8988T (cell line): ENCODE measurements at places on chromosomes 4 and X.

- DNase-seq: no peak
These were observed 7.6 kb upstream of the PRRG3 start for GRCh38 chrX:151687635-151688034.

GRCh38 chr4:104589264-104589868 lies 94.7 kb upstream of the CXXC4 start:
- DNase-seq: no peak

DNA sequence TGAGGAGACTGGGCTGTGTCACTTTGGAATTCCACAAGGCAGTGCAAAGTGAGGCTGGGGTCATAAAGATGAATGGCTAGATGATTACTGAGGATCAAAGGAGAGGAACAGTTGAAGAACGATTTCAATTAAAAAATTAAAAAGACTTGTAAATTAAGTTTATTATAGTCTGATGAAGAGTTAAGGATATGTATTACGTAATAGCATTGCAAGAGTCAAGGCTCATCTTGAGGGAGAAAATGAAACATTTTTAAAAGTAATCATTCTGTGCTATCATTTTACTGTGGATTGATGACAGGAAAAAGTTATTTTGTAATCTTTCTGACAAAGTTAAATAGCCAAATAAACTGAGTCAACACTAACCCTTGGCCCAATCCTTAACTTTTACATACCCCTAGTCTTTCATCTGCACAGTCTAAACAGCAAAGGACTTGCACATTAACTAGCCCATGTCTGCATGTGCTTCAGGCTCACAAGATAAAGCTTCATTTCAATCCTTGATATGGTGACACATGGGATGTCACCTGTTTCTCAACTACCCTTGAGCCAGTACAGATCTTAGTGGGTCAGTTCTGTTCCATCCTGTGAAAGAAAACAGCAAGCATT lies 465.5 kb upstream of the CTSO start:
- DNase-seq: no peak

DNA sequence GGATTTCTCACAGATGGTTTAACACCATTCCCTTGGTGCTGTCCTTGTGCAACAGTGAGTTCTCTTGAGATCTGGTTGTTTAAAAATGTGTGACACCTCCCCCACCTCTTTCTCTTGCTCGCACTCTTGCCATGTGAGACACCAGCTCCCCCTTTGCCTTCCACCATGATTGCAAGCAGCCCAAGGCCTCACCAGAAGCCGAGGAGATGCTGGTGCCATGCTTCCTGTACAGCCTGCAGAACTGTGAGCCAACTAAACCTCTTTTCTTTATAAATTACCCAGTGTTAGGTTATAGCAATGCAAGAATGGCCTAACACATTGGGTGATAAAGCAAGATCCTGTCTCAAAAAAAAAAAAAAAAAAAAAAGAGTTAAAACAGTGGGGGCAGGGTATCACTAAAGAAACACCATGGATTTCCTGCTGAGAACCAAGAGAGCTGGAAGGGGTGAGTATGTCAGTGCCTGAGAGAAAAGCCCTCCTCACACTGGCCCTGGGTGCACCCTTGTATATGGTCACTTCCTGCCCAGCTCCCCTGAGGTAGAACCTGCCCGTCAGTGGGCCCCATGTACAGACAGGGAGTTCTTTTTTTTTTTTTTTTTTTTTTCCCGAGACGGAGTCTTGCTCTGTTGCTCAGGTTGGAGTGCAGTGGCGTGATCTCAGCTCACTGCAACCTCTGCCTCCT lies 46.4 kb downstream of the APOO start:
- no peak for DNase-seq

DNA sequence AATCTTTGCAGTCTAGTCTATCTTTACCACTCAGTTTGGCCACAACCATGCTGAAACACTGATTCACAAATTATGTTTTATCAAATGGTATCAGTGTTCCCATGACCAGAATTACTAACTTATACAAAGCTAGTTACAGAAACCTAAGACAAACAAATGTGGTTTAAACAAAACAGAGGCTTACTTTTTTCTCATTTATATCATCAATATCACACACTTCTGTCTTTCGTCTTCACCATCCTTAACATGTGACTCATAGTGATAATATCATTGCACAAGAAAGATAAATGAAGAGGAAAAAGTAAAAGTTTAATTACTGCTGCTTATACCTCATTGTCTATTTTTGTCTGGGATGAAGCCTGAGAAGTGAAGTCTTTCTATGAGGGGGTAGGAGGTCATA lies 406.6 kb downstream of the PCDH10 start:
- no peak for DNase-seq

GRCh38 chrX:8037593-8038348 lies 110.6 kb upstream of the PNPLA4 start:
- DNase-seq: no peak

GRCh38 chr4:169260217-169260866 lies 10.4 kb downstream of the SH3RF1 start:
- no peak for DNase-seq

DNA sequence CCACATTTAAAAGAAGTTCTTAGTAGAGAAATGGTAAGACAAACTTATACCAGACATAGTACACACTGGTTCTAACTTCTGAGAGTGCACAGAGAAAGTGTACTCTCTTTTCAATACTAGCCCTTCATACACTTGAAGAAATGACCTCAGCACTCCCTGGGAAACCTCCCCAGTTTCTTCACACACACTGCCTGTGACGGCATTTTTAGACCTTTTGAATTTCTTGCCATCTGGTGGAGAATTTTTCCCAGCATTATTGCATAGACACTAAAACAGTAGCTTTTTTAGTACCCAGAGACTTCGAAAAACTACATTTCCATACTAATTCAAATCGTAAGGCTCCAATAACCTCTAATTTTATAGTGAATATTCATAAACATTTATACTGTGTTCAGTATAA lies 341.6 kb upstream of the MAOA start:
- no peak for DNase-seq

DNA sequence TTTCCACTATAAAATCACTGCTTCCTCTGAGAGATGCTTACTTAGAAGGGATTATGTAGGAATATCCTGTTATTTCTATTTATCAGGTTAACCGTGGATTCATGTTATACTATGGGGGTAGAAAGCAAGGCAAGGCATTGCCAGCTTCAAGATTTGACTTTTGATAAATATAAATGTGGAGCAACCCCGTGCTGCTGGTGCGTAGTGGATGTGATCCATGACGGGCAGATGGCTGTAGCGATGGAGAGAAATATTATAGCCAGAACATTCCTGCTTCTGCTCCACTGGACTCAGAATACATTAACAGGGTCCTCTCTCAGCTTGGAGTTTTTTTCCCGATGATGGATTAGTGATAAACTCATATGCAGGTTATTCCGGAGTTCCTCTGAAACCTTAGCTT lies 157.6 kb downstream of the TENM3 start:
- no peak for DNase-seq

GRCh38 chrX:49176421-49177326 lies 5.0 kb downstream of the PLP2 start:
- no peak for DNase-seq

DNA sequence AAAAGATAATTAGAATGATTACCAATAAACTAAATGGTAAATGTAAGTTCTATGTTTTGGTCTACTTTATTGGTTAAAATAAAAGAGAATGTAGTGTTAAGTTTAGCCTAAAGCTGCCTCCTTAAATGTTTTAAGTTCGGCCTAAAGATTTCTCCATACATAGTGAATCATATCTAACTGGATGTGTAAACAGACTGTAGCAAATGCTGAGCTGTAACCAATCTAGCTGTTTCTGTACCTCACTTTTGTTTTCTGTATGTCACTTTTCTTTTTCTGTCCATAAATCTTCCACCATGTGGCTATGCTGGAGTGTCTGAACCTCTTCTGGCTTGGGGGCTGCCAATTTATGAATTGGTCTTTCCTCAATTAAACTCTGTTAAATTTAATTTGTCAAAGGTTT lies 121.2 kb downstream of the TBCK start:
- no peak for DNase-seq

- no peak for DNase-seq
These were observed 45.6 kb downstream of the SH3RF1 start for GRCh38 chr4:169225058-169225751.

- DNase-seq: no peak
These were observed 228.5 kb upstream of the RASGEF1B start for GRCh38 chr4:81700189-81700588.

- no peak for DNase-seq
These were observed 191.2 kb downstream of the RRAGB start for GRCh38 chrX:55908661-55909212.

DNA sequence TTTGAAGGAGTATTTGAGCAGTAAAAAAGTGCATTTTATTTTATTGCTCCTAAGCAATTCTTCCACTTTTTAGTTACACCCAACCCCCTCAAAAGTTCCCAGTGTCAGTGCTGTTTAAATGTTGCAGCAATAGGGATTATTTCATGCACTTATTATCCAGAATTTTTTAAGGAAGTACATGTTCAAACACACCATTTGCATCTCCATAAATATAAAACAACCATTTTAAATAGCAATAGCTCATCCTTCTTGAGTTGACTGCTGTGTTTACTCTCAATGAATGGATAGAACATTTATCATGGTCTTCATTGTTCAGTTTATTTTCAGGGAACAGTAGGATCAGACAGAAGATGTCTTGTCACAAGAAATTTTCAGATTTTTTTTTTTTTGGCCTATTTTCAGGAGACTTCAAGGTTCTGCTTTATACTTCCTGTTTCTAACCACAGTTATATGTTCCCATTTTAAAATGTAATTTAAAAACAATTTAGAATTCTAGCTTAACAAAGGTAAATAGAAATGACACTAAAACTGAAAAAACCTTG lies 171.9 kb downstream of the TMA16 start:
- no peak for DNase-seq

DNA sequence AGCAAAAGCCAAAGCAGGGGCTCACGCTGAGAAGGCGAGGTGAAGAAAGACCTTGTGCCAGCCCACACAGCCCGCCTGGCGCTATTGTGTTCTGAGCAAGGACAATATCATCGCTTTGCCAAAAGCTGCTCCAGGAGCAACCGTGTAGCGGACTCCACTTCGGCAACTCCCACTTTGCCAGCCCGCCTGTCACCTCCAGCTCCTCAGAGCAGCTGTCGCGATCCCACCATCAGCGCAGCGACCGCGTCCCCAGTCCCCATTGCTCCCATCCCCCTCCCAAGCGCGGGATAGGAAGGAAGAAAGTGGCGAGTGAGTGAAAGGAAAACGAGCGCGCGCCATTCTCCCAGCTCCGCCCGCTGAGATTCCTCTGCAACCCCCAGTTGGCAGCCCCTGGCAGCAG lies 759 bp downstream of the ZC4H2 start:
- DNase-seq: no peak

DNA sequence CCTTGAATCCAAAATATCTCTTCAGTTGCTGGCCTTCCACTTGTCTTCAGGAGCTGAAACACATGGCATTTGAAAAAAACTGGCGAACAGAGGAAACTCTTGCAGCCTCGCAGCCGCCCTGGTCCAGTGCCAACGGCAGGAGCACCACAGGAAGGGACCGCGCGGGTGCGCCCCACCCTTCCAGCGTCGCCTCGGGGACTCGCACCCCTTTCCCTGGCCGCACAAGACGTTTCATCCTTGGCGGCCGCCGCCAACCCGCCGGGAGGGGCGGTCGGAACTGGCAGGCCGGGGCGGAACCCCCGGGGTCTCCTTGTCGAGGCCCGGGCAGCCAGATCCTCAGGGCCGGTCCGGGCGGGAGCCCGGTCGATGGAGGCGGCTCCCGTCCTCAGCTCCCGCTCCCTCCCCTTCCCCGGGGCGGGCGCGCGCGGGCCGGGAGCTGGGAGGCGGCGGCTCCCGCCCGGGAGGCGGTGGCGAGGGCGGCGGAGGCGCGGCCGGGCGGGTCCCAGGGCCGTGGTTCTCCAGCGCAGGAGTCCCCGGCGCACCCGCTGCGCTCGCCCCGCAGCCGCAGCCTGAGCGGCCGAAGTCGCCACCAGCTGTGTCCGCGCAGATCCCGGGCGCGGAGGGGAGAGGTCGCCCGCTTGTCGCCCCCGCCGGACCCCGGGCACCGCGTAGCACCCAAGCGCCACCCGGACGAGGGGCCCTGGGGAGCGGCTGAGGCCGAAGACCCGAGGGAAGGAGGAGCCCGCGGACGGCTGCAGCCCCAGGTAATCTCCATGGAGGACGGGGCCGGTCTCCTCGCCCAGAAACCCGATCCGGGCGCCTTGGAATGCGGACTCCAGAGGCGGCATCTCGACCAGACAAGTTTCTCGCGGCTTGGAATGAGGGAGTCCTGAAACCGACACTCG lies 886 bp upstream of the NDST3 start:
- peak; percentile 46 for DNase-seq

DNA sequence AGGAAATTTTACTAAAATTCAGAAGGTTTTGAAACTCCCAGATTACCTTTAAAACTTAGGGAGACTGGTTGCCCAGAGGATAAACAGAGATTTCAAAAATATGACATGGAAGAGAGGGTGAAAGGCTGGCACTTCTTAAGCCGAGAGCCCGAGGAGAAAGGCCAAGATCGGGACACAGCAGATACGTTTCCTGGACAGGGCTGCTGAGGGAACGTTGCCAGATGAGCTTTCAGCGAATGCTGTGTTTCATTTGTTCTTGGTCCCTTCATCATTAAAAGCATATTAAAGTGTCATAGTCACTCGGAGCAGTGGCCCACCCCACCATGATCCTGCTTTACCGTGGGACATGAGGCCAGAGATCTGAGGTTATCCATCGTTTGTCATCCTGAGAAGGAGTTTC lies 37.9 kb upstream of the STOX2 start:
- no peak for DNase-seq
